ENCODE measurements at places on chromosomes 16 and 17.

DNA sequence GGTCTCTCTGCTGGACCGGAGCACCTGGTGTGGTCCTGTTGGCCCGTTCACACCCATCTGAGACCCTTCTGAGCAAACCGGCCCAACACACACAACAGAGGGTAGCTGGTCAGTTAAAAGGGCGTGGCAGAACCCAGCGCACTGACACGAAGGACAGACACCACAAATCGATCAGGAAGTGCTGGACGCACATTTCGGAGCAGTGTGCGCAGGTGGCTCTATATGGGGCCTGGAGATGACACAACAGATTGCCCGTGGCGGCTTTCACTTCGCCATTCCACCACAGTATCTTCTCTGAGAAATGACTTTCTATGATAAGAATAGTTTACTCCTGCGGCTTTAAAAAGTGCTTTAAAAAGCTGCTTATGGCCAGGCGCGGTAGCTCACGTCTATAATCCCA lies 12.5 kb downstream of the CCDC57 start:
- no peak for DNase-seq

DNA sequence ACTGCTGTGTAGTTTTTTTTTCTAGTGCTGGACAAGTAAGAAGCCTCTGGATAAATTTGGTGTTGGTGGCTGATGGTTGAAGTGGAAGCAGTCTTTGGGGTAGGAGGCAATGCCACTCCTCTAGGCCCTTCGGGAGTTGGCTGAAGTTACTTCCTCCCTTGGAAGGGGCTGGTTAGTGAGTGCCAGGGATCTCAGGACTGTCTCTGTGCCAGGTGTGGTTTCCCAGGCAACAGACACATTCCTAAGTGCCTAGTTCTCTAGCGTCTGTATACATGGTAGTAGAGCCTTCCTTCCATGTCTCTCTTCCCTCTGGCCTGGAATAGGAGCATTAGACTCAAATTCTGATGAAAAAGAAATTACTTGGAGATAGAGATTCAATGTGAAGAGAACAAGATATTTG lies 15.3 kb downstream of the TMEM98 start:
- no peak for DNase-seq

- no peak for DNase-seq
Measured at GRCh38 chr17:60077672-60078519, 825 bp downstream of the HEATR6 start.

DNA sequence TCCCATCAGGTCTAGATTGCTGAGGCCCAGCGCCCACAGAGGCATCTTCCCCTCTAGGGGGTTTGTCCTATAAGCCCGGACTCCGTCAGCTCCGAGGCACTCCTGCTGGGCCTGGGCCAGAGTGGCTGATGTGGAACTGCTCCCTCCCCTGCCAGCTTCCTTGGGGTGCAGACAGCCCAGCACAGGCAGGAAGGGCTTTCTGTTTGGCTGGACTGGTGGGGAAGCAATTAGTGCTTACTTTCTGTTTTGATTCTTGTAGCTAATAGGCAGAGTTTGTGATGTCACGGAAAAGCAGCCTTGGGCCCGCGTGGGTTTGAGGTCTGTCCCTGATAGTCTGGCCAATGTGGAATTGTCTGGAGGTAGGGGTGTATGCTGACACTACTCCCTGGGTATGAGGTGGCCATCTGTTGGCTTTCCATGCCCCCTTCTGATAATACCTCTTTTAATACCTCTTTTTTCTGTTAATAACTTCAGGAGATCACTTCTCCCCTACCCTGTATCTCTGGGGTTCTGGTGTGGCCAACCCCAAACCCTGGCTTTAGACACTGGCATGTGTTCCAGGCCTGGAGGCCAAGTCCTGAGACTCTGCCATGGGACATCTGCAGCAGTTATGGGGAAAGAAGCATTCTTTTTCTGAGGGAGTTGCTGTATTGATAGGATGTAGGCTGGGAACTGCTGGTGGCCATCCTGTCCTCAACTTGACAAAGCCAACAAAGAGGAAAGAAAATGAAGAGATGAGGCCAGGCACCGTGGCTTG lies 190.9 kb downstream of the RAB11FIP4 start:
- no peak for DNase-seq

DNA sequence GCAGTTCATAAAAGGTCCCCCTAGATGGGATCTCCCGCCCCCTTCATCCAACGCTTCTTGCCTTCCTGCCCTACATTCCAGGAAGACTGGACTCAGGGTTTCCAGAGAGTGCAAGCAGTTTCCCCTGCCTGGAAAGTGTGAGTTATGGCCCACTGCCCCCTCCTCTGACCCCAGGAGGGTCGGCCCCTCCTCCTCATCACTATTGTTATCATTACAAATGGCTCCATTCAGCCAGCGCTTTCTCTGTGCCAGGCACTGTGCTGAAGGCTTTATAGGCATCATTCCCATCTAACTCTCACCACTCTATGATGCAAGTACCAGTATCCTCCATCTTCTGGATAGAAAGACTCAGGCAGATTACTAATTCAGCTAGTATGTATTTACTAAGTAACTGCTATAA lies 90.7 kb downstream of the USP31 start:
- no peak for DNase-seq

Measured in right lobe of liver (tissue), 6 donors.